ENCODE measurements at places on chromosomes 1 and 21. TPM values are rescaled to one million over a fixed set of nuclear protein-coding genes. Genes with fewer than 3 reads are reported as not detected.

The COL16A1 gene
- total RNA-seq, result 0.59 TPM

DNA sequence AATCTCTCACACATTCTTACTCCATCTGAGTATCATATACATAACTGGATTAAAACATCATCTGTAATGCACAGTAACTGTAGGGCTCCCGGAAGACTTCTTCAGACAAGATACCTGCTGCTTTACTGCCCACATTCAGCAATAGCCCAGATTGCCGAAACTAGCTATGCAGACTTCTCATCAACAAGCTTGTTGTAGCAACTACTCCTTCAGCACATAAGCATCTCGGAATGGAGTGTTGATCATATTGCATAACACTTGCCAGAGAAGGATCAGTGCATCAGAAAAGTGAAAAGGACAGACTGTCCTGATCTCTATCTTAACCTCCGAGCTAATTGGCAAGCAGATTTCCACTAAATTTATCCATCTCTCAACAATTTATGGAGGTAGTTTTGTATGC is 354.6 kb upstream of the C1orf87 start:
- H3K4me3 ChIP-seq, result no peak overlapping the region
- H3K4me1 ChIP-seq, result no peaks in the 10 kb centered on the region
- H3K27ac ChIP-seq, result no peak overlapping the region
- no peaks in the 10 kb centered on the region for H3K36me3 ChIP-seq
- H3K27me3 ChIP-seq, result no peaks in the 10 kb centered on the region
- DNase-seq, result no peak

GRCh38 chr1:78620666-78621065 is 418 bp downstream of the IFI44L start:
- H3K4me1 ChIP-seq, result peaks cover 20% of the 10 kb centered on the region
- H3K4me3 ChIP-seq, result peak overlapping the region; percentile 47
- peak overlapping the region; percentile 81 for H3K27ac ChIP-seq
- DNase-seq, result no peak

GRCh38 chr1:53946252-53947171 is at the start of gene LRRC42:
Gene LRRC42 (plus strand): TSS chr1:53946350. CDS start chr1:53952000, 5,650 bp downstream.
- no peaks in the 10 kb centered on the region for H3K36me3 ChIP-seq
- peaks cover 7% of the 10 kb centered on the region for H3K4me1 ChIP-seq
- peak within 1 kb of the TSS; percentile 75 for H3K27ac ChIP-seq

- no peaks in the 10 kb centered on the region for H3K4me1 ChIP-seq
- no peaks in the 10 kb centered on the region for H3K27me3 ChIP-seq
- no peak overlapping the region for H3K27ac ChIP-seq
- no peak for DNase-seq
These were observed 80.6 kb downstream of the TNFSF18 start for GRCh38 chr1:172970186-172970585.

GRCh38 chr1:67754526-67754920 is 69.5 kb downstream of the GADD45A start:
- H3K27ac ChIP-seq, result no peak overlapping the region
- DNase-seq, result no peak
- no peaks in the 10 kb centered on the region for H3K4me1 ChIP-seq
- H3K27me3 ChIP-seq, result no peaks in the 10 kb centered on the region
- no peak overlapping the region for H3K4me3 ChIP-seq

DNA sequence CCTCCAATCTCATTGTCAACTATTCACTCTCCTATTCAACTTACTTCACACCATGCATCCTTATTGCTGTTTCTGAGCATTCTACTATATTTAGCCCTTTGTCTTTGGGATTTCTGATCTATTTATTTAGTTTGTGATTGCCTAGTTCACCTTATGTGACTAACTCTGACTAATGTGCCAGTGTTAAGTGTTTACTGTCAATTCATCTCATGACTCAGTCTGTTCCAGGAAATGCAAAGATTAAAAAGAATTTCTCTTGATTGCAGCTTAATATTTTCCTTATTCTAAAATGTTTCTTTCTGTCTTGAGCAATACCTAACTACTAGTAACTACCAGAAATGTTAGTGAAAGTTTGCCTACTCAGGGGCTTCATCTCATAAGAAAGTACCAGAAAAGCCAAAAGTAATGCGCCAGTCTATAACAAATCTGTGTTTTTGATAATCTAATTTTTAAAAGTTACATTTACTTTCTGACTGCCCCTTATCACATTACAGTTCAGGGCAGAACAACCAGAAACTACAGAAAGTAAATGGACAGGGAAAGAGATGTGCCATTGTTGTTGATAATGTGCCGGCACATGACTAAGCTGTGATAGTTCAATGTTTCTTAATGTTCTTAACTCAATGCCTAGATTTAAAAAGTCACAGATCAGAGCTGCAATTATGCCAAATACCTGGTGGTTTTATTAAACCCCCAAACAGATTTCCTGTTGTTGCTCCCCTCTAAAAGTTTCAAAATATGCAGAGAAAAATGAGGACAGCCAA is 556.5 kb downstream of the PTBP2 start:
- H3K4me1 ChIP-seq, result no peaks in the 10 kb centered on the region
- no peaks in the 10 kb centered on the region for H3K27me3 ChIP-seq
- H3K27ac ChIP-seq, result no peak overlapping the region
- H3K4me3 ChIP-seq, result no peak overlapping the region
- H3K36me3 ChIP-seq, result peaks cover 5% of the 10 kb centered on the region

- no peaks in the 10 kb centered on the region for H3K36me3 ChIP-seq
- DNase-seq, result peak; percentile 57
- peak overlapping the region; percentile 86 for H3K27ac ChIP-seq
- H3K27me3 ChIP-seq, result no peaks in the 10 kb centered on the region
These were observed 107.1 kb downstream of the NIBAN1 start for GRCh38 chr1:184866991-184867788.

The ACAP3 gene
- 100 TPM for total RNA-seq

DNA sequence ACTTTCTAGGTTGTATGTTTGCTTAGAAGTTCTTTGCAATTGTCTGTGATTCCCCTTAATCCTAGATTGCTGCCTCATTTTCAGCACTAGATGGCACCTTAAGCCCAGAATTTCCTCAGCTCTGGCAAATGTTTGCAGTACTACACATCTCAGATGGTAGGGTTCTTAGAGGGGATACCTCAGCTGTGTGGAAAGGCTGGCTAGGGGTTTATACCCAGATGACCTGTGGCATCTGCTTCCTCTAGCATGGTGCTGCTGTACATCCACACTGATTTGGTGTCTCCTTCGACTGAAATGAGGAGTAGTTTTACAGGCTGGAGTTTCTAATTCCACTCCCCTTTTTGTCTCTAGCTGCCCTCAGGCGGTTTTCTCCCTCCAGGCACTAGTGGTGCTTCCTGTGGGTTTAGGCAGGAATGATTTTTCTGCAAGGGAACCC is 23.5 kb downstream of the ASB17 start:
- peaks cover 1% of the 10 kb centered on the region for H3K27me3 ChIP-seq
- no peak overlapping the region for H3K27ac ChIP-seq

DNA sequence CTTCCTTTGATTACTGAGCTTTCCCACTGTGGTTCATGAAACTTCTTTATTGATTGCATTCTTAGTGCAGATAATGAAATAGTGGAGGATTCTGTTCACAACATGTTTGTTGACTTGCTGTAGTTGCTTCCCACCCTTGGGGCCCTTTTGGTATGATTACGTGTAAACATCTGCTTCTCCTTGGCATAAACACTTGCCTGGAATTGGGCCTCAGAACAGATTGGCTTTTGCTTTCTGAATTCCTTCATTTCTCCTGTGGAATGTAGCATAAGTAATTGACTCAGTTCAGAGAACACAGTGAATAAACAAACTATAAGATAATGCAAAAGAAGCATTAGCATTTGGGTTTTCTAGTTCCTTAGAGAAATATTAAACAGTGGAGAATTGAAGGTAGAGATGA is 59.5 kb upstream of the LAMC2 start:
- no peak overlapping the region for H3K27ac ChIP-seq
- DNase-seq, result no peak
- no peaks in the 10 kb centered on the region for H3K27me3 ChIP-seq
- H3K4me3 ChIP-seq, result no peak overlapping the region

DNA sequence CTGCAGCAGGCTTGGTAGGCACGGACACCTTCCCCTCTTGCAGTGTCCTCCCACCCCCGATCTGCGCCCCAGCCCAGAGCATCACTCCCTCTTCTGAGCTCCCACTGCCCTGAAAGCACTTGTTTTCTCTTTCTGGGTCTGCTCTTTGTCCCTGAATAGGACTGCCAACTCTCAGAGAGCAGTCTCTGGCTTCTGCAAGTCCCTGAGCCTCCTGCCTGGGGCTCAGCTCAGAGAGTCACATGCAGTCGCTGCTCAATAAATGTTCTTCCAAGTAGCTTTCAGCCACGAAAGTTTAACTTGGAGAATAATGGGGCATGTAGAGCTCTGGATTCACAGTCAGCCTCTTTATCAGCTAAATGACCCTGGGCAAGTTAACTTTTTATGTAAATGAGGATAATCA is 205.6 kb downstream of the HIVEP3 start:
- H3K4me3 ChIP-seq, result no peak overlapping the region
- H3K27me3 ChIP-seq, result peaks cover 2% of the 10 kb centered on the region
- H3K4me1 ChIP-seq, result no peaks in the 10 kb centered on the region
- no peaks in the 10 kb centered on the region for H3K36me3 ChIP-seq
